ENCODE measurements at places on chromosomes 12 and 14. TPM values are rescaled to one million over a fixed set of nuclear protein-coding genes. Genes with fewer than 3 reads are reported as not detected.

The ABCC9 gene
- total RNA-seq: 1.00 TPM

DNA sequence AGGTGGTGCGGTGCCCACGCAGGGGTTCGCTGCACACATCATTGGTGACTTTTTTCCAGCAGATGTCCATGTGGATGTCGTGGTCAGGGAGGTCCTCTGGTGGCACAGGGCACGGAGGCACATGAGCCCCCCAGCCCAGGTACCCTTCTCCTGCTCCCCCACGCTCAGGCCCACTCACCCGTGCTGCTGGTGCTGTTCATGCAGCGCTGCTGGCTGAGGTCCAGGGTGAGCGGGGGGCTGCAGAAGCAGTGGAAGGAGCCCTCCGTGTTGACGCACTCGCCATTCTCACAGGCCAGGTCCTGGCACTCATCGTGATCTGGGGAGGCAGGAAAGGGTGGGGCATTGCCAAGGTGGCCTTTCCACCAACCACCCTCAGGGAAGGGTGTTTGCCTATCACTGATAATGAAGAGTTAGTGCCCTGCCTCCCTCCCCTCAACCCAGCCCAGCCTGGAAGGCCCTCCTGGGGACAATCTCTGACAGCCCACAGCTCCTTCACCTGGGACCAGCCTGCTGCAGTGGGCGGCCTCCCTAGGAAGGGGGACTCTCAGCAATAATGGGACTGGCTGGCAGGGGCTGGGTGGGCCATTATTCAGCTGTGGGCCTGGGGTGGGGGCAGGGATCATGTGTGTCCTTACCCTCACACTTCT, 9.8 kb downstream of the ISCA2 start:
- no peak for DNase-seq

DNA sequence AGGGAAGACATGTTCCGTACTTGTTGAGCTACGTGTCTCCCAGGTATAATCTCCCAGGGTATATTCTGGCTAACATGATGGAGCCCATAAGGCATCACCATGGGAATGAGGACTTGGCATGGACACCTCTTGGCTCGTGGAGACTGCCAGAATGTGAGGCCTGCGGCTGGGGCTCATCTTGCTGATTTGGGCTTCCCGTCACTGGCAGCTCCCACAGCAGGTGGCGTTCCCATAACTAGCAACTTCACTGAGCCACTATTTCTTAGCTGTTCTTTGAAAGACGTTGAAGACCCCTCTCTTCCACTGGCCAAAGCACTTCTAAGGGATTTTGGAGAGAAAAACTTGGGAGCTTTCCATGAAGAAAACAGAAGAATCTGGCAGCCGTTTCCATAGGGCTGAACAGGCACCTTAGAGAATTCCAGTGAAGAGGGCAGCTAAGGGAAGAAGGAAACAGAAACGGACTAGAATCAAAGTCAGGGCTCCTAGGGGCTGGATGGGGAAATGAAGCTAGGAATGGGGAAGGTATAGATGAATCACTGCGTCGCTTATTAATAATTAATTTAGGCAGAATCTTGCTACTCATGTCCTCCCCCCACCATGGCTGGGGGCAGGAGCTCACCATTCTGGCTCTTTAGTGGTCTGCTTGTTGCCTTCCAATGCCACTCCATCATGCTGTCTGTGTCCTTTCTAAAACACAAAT, 39.7 kb upstream of the FOS start:
- DNase-seq: no peak

GRCh38 chr12:62294378-62294777, 34.2 kb downstream of the USP15 start:
- no peak for DNase-seq

- no peak for DNase-seq
These were observed 31.0 kb upstream of the TMTC2 start for GRCh38 chr12:82655751-82656150.

The SCNN1A gene
- total RNA-seq: 20.3 TPM

- DNase-seq: no peak
These were observed 14.3 kb downstream of the RNF212B start for GRCh38 chr14:23252006-23252405.

Measured in mesothelial cell of epicardium (in vitro differentiated cells).